ENCODE measurements at places on chromosomes 3 and 15.

- DNase-seq = no peak
Measured at GRCh38 chr15:38103564-38103963, 149.1 kb upstream of the SPRED1 start.

GRCh38 chr15:59764775-59765174, 75.7 kb upstream of the BNIP2 start:
- no peak for DNase-seq

- DNase-seq = no peak
Measured at GRCh38 chr3:184489268-184489841, 72.2 kb upstream of the EPHB3 start.

DNA sequence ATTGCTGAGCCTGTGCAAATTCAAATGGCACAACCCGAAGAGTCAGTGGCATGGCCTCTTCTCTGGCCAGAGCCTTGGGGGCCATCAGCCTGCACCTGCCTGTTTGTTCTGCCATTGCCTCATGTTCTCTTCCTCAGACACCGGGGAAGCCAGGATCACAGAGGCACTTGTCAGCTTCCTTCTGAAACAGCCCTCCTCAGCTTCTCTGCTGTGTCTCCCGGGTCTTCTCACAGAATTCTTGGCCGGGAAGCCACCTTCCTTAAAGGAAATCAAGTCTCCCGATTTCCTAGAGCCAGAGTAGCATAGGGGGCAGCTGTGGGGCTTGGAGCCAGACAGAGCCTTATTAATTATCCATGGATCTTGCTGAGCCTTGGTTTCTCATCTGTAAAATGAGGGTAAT, 47.4 kb upstream of the CGNL1 start:
- DNase-seq = peak; percentile 43

DNA sequence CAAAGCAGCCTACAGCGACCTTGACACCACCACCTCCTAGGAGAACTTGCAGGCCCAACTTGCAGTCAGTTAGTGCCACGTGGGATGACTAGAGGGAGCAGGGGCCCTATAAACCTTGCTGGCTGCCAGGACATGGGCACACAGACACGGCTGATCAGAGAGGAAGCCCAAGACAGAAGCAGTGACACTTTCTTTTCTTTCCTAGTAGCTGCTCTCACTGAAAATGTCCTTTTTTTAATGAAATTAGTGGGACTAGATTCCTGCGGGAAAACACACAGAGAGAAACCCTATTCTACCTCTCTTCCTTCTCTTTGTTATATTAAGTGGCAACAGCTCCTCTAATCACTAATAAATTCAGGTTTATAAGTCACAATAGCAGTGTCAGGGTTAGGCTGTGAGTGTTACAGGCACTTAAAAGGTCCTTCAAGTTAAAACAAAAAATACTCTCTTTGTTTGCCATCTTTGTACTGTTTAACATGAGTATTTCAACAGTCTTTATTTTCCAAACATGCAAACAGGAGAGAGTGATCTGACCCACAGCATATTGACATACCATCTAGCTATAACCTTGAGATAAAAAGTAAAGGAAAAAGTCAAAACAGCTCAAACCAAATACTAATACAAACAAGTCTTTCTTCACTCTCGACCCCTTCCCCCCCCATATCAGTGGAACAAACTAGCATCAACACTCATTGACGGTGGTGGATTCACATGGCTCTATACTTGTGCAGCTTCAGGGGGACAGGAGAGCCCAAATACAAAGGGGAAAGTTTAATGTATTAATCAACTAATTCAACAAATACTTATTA, 2.1 kb upstream of the TMEM212 start:
- no peak for DNase-seq

GRCh38 chr3:55483196-55484095, 3.7 kb downstream of the WNT5A start:
- DNase-seq = no peak

DNA sequence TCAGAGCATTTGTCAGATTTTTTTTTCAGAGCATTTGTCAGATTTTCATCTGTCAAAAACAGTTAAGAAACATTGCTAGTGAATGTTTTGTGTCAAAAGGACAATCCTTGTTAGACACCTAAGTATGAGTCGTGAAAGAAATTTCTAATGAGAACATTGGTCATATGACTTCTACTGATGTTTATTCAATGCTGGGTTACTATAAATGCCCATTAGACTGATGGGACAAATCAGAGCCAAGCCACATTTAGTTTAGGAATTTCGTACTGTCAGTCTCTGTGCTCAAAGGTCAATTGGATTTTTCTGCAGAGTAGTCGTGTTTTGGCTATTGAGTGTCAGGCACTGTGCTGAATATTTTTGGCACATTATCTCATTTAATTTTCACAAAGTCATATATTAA, 31.6 kb downstream of the TSC22D2 start:
- DNase-seq = peak; percentile 10

GRCh38 chr15:71679223-71679792, 131.0 kb upstream of the NR2E3 start:
- DNase-seq = no peak

- DNase-seq = peak; percentile 27
Measured at GRCh38 chr3:177284383-177284881, 87.2 kb upstream of the TBL1XR1 start.

GRCh38 chr3:186108106-186108940, 566 bp downstream of the ETV5 start:
- peak; percentile 69 for DNase-seq

DNA sequence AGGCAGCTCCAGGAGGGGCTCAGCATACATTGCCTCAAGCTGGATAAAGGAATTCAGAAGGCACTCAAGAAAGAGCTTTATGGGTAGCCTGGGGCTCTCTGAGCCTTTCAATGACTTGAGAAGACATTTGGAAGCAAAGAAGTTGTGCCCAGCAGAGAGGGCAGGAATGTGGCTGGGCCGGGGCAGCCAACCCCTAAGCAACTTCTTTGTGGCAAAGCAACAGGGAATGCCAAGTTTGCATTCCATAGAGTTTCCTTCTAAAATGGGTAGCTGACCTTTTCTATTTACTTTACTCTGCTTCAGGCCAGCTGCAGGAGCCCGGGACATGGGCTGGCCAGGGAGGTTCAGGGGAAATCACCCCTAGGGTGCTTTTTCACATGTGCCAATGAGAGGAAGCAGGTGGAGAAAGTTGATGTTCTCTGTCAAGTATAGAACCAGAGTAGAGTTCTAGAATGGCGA, 45.6 kb downstream of the CCDC12 start:
- DNase-seq = peak; percentile 63

- DNase-seq = no peak
Measured at GRCh38 chr3:149781211-149781610, 11.1 kb downstream of the ANKUB1 start.

DNA sequence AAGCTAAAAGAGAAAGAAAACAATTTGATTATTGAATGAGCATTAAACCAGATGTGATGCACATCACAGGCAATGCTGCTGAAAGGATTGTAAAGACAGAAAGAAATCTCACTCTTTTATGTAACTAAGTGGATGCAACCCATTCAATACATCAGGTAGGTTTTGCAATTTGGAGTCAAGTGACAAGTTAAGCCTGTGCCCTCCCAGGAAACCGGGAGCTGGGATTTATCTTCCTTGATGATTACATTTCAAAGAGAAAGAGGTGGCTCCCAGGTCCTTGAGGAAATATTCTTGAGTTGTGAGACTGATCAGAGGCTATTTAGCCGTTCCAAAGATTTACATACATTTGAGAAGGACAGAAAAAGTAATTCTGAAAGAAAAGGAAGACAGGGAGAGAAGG, 219.0 kb upstream of the PROK2 start:
- no peak for DNase-seq

- DNase-seq = no peak
Measured at GRCh38 chr15:99432271-99433025, 133.3 kb upstream of the MEF2A start.

DNA sequence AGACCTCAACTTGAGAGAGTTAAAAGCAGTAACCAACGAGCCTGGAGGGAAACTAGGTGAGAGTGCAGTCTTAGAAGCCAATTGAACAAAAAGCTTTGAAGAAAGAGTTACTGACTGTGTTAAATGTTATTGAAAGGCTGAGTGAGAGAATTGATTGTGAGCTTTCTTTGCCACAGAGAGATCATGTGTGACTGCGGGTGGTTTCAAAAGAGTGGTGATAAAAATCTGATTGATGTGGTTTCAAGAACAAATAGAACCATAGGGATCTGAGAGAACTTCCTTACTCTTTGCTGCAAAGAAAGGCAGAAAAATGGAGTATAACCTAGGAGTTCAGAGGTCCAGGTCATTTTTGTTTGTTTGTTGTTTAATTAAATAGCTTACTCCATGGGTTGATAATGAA, 759.9 kb upstream of the ALCAM start:
- DNase-seq = no peak

- DNase-seq = no peak
Measured at GRCh38 chr3:61936344-61936937, 375.1 kb downstream of the PTPRG start.

DNA sequence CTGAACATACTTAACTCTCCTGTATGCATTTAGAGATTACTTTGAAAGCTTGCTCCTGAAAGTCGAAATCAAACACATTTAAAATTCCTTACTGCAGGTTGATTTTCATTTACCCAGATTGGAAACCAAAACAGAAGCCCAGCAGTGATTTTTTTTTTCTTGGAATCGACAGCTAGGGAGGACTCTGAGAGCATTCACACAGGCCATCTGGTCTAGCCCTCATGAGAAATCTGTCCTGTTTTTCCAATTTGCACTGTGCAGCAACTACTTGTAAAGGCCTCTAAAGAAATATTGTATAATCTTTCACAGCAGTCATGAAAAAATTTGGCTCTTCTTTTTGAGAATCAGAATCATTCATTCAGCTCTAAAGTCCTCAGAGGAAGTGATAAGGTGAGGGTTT, 179.2 kb downstream of the KCNAB1 start:
- no peak for DNase-seq

DNA sequence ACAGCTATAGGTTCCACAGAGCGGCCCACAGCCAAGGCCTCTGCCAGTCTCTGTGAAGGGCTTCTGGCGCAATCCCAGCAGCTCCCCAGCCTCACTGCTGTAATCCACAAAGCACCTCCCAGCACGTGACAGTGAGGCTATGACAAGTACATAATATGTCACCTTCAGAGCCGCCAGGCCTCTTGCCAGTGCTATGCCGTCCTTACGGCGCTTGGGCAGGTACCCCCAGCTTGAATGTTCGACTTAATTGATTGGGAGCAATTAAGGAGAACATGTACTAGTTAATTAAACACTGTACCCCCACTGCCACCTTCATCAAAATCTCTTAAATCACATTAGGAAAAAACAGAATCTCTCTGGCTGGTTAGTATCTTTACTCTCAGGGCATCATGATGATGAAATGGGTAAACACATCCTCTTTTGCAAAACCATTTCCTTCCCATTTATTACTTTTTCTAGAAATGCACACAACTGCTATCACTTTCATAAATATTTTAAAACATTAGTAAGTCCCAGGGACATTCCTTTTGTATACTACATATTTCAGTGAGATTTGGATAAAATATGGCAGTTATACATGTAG, 169.9 kb downstream of the XXYLT1 start:
- DNase-seq = no peak

DNA sequence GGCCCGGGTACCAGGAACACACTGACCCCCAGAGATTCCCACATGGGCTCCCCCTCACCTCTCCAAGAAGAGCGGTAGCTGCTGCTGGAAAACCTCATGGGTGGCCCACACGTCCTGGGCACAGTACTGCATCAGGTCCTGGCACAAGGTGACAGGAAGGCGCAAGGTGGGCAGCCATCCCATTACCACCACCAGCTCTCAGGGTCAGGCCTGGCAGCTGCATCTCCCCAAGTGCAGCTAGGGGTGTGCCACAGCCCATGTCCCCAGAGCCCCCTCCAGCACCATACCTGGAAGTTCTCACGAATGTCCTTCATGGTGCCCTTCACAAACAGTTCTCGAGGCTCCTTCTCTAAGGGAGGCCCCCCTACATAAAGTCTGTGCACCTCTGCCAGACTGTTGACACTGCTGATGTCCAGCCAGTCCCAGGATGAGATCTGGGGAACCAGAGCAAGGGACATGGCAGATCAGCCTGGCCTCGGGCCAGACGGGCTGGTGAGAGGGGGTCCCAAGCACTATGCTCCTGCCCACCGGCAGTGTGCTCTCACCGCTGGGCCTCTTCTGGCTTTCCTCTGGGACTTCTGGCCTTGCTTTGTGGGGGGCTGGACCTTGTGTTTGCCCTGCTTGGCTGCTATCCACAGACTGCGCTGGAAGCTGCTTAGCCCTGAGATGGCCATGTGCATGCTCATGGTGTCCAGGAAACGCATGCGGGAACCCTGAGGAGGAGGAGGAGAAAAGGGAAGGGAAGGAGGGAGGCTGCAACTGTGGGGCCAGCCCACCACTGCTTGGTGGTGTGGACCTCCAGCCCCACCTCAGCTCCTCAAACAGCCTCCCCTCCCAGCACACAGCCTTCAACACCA, 6.0 kb downstream of the POLG start:
- no peak for DNase-seq

DNA sequence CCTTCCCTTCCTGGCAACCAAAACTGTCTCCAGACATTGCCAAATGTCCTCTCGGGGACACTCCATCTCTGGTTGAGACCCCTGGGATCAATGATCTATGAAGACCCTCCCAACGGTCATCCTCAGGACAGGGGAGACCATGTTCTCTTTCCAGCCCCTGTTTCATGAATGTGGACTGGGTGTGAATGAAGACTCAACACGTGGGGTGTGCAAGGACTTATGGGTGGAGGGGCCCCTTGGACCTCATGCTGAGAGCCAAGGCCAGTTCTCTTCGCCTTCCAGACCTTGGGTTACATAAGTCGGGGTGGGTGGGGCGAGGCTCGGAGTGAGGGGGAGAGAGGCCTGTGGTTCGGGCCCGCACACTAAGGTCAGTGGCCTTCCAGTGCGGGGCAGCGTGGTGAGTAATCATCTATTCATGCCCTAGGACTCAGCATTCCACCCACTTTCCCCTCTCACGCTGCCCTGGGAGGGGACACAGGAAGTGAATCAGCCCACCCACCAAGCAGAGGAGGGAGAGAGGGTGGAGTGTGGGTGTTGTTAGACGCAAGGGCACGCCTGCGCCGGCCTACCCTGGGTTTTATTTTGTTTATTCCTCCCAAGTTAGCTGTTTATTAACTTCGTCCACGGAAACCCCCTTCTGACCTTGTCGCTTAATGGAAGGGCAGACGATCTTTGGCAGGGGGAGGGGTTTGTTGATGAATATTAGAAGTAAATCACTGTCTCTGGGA, 6.7 kb downstream of the PAQR5 start:
- peak; percentile 94 for DNase-seq

- DNase-seq = no peak
Measured at GRCh38 chr3:125002414-125003368, 53.1 kb downstream of the HEG1 start.

DNA sequence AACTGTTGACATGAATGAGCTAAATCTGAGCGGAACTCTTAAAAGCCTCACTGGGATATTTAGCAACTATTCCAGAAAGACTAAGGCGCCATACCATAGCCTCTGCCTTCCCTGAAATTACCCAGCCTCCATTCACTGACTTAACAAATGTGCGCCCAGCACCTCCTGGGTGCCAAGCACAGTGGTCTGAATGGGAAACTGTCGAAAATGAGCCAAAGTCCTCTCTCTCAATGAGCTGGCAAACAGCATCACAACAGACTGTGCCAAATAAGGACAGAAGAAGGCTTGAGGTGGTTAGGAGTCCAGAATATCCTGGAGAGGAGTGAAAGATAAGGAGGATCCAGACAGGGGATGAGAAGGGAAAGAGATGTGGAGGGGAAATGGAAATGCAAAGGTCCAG, 332.4 kb downstream of the MAGI1 start:
- DNase-seq = no peak

All from myocyte (in vitro differentiated cells).